ENCODE measurements at places on chromosomes 5 and 9.
A peak's percentile ranks its signal among the peaks of the same experiment; 100 is the strongest.

- peak; percentile 59 for DNase-seq
These were observed 3.4 kb downstream of the CLINT1 start for GRCh38 chr5:157855404-157855994.

DNA sequence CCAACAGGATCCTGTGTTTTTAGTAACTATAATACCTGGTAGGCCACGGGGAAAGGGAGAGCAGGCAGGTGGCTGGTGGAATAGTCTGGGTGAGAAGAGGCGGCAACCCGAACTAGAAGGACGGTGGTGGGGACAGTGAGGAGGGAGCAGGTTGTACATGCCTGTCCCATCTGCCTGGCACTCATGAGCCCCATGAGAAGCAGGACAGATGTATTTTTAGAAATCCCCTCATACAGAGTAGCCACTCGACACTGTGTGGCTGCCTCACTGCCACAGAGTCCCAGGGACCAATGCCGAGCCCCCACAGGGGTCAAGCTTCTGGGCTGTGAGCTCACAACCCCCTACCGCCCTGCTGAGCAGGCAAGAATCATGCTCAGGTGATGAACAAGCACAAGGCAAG is 136.6 kb downstream of the SEC61B start:
- DNase-seq: no peak

DNA sequence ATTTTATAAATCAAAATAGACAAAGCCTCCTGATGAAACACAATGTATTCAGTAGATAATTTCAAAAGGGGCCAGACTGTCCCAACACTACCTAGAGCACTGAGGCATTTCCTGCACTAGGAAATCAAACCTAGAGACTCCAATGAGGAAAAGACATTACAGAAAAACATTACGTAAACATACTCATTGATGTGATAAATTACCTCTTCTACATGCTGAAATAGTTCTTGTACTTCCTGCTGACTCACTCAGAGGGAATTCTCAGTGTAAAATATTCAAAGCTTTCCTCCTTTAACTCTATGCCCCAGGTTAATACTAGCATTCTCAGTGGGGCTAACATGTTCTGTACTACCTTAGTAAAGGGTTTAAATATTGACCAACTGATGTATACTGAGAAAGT is 178.0 kb downstream of the ESM1 start:
- DNase-seq: no peak

DNA sequence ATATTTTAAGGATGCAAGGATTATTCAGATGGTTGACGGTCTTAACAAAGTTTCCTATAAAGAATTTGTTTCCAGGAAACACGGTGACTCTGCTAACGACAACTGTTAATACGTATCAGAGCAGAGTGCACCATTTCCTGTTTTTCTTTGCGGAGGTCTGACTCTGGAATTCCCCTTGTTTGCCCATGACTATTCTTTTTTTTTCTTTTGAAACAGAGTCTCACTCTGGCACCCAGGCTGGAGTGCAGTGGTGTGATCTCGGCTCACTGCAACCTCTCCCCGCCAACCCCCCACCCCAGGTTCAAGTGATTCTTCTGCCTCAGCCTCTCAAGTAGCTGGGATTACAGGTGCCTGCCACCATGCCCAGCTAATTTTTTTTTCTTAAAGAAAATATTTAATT is 115.9 kb downstream of the CDC42SE2 start:
- DNase-seq: no peak

DNA sequence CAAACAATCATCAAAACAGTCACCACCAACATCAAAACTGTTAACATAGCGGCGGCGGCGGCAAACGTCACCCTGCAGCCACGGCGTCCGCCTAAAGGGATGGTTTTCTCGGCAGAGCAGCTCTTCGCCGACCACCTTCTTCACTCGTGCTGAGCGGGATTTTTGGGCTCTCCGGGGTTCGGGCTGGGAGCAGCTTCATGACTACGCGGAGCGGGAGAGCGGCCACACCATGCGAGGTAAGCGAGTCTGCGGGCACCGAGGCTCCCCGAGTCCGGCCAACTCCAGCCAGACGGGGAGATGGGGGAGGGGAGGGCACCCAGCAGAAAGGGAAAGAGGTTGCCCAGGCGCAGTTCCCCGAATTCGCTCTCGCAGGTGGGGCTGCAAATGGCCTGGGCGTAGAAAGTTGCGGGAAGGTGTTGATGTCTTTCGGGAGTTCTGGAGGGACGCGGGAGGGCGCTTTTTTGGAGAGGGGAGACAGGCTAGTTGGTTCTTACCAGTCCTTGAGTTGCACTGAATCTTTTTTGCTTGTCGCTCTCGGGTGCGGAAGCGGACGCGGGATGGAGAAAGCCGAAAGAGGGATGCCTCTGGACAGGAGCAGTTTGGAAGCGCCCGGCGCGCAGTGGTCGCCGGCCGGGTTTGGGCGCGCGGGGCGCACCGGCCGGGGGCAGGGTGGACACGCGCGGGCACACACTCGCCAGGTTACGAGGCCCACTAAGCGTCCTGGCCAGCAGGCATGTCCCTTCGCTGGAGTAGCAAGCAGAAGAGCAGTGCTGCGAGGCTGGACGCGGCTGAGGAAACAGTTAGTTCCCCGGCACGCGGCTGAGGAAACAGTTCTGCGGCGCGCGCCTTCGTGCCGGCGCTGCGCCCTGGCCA is 849 bp downstream of the RORB start:
- DNase-seq: peak; percentile 68

GRCh38 chr5:143979044-143979690 is 167.2 kb downstream of the HMHB1 start:
- no peak for DNase-seq

DNA sequence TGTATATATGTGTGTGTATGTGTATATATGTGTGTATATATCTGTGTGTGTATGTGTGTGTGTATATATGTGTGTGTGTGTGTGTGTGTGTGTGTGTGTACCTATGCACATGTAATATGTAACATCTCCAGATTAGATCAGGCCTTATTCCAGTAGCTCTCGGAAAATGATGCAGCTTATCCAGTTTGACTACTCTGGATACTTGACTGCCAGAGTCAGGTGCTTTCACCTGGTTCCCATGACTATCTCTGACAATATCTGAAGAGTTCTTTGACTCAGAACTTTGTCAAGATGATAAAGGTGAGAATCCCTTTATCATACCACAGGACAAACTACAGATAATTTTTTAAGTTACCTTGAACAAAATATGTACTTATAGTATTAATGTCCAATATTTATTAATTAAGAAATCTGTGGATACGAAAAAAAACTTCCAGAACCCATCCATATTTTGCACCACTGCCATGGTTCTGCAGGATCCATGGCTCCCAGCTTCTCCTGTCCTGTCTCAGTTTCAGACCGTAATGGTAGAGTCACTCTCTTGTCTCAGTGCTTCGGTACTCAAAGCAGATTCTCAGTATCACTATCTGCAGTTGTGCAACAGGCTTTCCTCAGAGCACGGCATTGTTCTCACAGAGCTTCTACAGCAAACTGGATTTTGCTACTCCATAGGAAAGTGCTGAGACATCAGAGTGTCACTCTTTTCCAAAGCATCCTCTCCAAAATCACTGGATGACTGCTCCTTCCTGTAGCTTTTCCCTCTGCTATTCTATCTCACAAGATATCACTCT is 164.4 kb upstream of the SLC12A2 start:
- no peak for DNase-seq

DNA sequence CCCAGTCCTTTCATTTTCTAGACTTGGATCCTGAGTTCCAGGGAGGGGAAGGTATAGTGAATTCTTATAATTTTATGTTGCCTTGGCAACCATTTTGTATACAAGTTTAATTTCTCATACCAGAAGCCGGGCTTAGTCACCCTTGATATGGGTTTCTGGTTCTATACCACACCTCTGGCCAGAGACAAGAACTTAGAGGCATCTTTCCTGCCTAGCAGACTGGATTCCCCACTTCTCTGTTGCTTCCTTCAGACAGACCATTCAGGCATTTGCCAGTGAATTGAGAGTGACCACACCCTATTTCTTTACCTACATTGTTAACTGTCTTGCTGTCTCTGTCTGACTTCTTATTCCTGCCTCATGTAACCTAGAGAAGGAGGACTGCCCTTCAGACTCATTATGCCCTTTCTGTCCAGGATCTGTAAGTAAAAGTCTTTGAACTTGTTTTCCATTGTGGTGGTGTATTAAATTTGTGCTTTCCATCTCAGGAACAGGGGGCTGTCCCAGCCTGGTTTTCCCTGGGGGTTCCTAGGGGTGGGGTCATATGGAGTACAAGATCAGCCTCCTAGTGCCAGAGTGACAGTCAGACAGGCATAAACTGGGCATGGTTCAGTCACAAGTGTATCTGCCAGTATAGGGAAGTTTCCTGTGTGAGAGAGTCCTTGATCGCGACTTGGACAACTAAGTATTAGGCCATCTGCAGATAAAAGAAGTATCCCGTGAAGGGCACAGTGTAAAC is 27.4 kb downstream of the TNFSF8 start:
- no peak for DNase-seq

- no peak for DNase-seq
These were observed 19.7 kb upstream of the VLDLR start for GRCh38 chr9:2601785-2602378.

- DNase-seq: no peak
These were observed 460.4 kb downstream of the CTNND2 start for GRCh38 chr5:11443831-11444230.

GRCh38 chr5:83034528-83035207 is 42.5 kb downstream of the TMEM167A start:
- DNase-seq: no peak

- no peak for DNase-seq
These were observed 112.2 kb upstream of the TRPM3 start for GRCh38 chr9:71233646-71234045.

DNA sequence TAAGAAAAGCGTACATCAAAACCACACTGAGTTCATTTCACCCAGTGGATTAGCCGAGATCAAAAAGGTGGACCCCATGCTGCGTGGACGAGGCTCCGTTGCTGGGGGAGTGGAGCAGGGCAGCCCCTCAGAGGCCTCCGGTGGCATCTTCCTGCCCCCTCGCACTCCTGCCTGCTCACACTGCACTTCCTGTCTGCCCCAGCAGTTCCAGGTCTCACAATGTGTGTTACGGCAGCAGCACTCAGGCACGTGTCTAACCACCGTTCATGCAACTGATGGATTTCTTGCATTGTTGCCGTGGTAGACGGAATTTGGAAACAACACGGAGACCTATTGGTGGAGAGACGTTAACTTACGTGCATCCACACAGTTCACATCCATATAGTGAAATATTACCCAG is 196.6 kb upstream of the OTULINL start:
- DNase-seq: no peak

- DNase-seq: no peak
These were observed 26.3 kb downstream of the FAF2 start for GRCh38 chr5:176474476-176474875.

DNA sequence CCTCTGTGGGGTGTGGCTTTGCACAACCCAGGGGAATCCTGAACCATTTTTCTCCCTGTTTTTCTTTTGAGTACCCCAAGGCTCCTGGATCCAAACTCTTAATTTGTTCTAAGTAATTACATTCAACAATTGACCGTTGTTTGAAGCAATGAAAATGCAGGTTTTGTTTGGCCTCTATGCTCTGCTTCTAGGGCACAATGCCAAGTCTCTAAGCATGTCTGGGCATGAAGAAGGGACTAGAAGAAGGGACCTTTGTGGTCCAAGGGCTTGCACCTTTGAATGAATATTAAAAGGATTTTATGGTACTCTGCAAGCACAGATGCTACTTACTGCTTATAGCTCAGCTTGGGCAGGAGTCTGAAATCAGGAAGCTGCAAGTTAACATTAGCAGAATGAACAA is 6.6 kb upstream of the ENC1 start:
- no peak for DNase-seq

- DNase-seq: no peak
These were observed 331.2 kb upstream of the DAB2 start for GRCh38 chr5:39755986-39756385.

DNA sequence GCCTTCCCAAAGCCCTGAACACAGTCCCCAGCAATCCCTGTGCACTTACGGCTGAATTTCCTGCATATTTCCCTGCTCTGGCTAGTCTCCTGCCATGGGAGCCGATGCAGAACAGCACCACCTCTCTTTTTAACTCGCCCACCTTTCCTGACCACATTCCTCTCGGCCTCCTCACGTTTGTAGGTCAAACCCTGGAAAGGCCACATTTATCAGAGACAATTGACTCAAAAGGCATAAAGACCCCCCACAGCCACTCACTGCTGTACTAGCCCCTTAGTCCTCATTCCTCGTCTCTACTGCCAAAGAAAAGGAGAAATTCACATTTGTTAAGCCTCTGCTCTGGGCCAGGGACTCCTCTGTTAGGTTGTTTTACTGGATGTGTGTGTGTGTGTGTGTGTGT is 43.6 kb downstream of the ENC1 start:
- no peak for DNase-seq
